ENCODE measurements at places on chromosomes 7 and 10.

DNA sequence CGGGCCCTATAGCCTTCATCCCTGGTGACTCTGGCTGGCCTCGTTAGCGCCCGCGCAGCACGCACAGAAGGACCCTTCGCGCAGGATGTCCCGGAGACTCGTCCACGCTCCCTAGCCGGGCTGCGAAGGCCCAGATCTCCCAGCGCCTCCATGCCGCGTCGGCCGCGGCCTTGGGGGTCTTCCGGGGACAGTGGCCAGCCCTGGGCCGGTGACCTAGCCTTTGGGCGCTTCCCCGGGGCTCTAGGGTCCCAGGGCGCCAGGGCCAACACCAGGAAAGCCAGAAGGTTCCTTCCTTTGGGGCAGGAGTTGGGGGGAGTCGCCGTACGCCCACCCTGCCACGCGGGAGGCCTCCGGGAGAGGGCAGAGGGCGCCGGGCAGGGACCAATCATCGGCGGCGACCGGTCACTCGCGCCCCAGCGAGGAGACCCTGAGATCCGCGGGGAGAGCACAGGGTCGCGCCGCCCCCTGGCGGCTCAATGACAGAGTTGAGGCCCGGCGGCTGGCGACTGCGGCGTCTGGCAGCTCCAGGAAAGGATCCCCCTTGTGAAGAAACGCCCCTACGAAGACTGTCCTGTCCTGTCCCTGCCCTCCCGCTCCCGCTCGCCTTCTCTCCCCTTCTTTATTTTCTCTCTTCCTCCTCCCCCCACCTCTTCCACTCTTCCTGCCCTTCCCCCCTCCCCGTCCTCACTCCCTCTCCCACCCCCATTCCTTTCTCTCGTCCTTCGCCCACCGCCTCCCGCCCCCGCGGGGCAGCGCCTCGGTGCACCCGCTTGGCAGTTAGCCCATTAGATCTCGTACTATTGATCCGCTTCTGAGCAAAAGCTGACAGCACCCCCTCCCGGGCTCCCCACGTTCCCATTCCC, 62.3 kb upstream of the LBX1 start:
- no peak for DNase-seq

DNA sequence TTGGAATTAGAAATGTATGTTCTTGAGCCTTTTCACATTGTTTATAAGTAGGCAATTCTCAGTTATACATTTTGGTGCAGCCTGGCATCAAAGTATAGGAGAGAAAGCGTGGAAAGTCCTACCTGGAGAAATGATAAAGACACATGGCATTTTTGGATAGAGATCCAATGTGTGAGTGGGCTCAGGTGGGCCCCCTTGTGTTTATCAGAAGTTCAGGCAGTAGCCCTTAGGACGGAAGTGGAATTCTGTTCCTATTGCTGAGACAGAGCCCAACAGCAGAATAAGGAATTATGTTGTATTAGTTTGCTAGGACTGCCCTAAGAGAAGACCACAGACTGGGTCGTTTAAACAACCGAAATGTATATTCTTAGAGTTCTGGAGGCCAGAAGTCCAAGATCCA, 85.2 kb upstream of the AMPH start:
- no peak for DNase-seq

DNA sequence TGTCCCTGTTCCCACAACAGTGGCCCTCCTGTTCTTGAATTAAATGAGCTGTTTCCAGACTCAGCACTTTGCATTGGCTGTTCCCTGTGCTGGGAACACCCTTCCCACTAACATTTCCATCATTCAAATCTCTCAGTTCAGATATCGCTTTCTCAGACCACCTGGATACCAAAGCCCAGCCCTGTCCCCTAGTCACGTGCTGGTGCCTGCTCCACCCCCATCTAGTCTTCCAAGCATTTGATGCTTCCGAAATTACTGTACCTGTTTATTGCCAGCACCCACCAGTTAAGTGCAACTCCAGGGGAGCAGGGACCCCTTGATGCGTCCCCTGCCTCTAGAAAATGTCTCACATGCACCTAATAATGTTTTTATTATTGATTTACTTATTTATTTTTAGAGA, 3.0 kb upstream of the SLC29A4 start:
- DNase-seq: no peak

GRCh38 chr10:11828682-11829284, 5.6 kb downstream of the PROSER2 start:
- DNase-seq: no peak

GRCh38 chr7:132428247-132428919, 147.9 kb downstream of the PLXNA4 start:
- no peak for DNase-seq

DNA sequence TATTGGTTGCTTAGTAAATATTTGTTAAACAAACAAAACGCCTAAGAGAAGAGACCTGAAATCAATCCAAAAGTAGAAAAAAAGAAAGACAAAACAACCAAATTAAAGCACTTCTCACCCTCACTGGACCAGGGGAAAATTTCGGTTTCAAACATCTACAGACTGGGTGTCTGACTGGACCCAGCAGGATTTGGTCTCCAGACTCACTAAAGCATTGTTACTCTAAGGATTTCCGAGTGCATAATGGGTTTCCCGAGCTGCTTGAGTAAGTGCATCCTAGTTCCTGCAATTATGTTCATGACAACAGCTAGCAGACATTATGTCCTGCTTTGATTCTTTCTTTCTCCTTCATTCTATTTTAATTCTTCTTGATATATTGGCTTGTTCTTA, 51.8 kb upstream of the FAM3C start:
- DNase-seq: no peak
